ENCODE measurements at places on chromosomes 3 and 15.

DNA sequence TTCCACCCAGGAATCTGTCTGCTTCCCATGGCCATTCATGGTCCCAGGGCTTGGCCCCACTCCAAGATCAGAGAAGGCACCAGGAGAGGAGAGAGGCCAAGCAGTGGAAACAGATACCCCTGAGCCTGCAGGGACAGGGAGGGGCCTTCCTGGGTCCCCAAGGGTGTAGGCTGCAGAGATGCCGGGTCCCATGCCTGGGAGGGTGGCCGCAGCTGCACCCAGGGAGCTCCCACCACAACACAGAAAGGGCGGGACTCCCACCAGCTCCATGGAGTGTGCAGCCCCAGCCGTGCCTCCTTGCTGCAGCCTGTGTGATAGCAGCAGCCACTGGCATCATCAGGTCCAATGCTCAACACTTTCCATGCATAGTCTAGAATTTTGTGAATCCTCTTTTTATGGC, 331.5 kb downstream of the UACA start:
- no peak for DNase-seq

- peak; percentile 69 for DNase-seq
These were observed 674 bp upstream of the MECOM start for GRCh38 chr3:169663951-169664820.

DNA sequence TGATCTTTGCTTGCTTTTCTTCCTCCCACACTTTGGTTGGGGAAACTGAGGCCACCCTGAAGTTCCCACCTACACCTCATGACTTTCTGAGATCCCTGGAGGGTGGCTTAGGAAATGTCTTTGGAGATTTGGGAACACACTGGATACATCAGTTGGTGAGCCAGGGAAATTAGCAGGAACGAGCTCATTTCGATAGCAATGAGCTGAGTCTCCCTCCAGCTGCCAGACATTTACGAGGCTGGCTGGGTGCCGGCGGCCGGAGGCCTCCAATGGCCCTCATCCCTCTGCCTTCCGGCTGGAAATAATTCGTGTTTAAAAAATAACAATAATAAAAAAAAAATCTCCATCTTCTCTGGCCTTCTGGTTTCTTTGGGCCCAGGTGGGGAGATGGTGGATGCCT, 38.8 kb downstream of the SMAD6 start:
- no peak for DNase-seq

DNA sequence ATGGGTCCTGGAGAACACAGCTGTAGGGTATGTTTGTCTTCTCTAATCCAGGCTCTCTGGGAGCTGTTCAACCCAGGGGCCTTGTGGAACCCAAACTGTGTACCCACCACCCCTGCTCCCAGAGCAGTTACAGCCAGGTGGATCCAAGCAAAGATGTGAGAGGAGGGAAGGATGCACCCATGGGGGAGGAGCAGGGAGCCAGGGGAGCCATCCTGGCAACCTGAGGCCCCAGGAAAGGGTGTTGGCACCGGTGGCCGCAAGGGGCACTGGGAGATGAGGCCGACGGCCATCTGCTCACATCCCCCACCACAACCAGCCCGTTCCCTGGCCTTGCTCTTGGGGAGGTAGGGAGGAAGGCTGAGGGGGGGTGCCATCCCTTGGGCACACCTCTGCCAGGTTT, 43.2 kb downstream of the CMTM6 start:
- no peak for DNase-seq
